ENCODE measurements at places on chromosomes 5 and 9.

DNA sequence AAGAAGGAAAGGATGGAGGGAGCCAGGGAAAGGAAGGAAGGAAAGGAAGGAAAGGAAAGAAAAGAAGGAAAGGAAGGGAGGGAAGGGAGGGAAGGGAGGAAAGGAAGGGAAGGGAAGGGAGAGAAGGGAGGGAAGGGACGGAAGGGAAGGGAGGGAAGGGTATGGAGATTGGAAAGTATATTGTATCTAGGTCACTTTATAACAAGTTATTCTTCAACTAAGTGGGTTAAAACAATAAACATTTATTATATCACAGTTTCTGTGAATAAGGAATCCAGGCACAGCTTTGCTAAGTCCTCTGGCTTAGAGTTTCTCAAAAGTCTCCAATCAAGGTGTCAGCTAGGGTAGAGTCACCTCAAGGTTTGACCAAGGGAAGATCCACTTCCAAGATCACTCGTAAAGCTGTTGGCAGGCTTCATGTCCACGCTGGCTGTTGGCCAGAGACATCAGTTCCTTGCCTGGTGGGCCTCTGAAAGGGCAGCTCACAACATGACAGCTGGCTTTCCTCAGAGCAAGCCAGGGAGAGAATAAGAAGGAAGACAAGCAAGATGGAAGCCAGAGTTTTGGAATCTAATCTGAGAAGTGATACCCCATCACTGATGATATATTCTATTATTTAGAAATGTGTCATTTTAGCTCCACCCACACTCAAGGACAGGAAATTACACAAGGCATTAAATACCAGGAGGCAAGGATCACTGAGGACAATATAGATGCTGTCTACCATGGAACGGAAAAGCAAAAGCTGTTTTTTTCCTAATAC lies 105.1 kb downstream of the DEPDC1B start:
- no peak for DNase-seq

DNA sequence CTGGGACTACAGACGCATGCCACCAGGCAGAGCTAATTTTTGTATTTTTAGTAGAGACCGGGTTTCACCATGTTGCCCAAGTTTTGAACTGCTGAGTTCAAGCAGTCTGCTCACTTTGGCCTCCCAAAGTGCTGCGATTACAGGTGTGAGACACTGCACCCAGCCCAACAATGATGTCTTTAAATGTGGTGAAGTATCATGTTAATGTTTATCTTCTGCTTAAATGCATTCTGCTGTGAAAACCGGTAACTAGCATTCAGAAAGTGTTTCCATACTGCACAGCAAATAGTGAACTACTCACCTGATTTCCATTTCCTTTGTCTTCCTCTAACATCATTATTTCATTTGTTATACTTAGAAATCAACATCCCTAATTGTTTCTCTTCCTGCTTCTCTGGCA lies 264.0 kb upstream of the ITGA1 start:
- peak; percentile 33 for DNase-seq

GRCh38 chr5:150306775-150307174 lies 4.1 kb upstream of the ARSI start:
- DNase-seq, result no peak

DNA sequence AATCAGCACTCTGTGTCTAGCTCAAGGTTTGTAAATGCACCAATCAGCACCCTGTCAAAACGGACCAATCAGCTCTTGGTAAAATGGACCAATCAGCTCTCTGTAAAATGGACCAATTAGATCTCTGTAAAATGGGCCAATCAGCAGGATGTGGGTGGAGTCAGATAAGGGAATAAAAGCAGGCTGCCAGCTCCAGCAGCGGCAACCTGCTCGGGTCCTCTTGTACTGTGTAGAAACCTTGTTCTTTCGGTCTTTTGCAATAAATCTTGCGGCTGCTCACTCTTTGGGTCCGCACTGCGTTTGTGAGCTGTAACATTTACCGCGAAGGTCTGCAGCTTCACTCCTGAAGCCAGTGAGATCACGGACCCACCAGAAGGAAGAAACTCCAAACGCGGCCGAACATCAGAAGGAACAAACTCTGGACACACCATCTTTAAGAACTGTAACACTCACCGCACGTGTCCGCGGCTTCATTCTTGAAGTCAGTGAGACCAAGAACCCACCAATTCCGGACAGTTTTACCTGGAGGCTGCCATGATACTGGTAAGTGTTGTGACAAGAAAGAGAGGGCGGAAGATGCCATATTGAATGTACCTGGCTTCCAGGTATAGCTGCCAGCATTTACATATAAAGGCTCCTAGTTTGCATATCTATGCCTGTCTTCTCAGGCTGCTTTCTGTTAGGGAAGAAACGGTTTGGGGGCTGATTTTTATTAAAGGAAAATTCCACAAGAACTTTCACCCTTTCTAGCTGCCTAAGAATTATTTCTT lies 758.5 kb upstream of the CTNND2 start:
- no peak for DNase-seq

- no peak for DNase-seq
Observed at GRCh38 chr9:12722131-12722530, 28.9 kb downstream of the TYRP1 start.

DNA sequence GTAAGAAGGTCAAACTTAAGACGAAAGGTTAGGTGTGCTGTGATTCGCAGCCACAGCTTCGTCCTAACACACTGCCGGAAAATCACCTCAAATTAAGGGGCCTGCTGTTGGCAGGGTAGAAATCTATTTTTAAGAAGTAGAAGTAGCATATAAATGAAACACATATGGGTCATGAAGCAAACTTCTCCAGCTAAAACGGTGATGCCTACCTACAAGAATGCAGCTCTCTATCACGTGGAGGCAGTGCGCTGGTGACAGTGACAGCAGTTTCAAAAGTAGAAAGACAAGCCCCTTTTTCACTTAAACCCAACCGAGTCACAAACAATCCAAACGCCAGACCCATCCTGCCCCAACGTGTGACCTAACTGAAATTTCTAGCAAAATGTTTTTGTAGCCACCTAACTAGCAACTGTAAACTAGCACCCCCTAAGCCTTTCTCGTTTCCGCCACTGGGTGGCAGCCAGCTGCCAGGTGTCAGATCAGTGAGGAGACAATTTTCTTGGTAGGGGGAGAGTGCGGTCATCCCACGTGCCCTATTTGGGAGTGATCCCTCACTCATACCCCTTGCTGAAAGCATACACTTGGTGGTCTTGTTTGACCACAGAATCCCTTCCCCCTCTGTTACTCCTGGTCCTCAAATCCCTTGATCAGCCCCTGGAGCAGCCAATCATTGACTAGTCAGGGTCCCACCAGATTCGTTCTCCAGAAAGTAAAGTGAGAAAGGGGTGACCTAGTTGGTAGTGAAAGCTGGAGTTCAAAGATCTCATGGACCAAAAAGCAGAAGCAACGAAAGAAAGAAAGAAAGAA lies 71.8 kb upstream of the MAMDC2 start:
- DNase-seq, result peak; percentile 2

- no peak for DNase-seq
Observed at GRCh38 chr5:173480896-173481295, 135.6 kb downstream of the BOD1 start.

GRCh38 chr5:124737651-124738050 lies 8.8 kb downstream of the ZNF608 start:
- DNase-seq, result no peak

GRCh38 chr5:45385321-45386058 lies 310.7 kb downstream of the HCN1 start:
- DNase-seq, result no peak

DNA sequence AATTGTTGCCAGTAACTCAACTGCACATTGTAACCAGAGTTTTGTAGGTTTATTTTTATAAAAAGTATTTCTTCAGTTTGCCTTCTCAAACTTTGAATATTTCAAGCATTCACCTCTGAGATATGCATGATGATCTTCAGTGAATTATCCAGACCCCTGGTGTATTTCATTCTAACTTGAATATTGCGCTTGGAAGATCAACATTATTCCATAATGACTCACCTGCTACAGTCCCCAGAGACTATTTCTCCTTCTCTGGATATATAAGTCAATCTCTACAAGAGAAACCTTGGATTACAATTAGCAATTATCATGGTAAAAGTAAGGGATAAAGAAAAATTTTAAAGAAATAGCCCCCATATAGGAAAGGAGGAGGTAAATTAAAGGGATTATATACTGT lies 1041.0 kb downstream of the TLE1 start:
- no peak for DNase-seq

- no peak for DNase-seq
Observed at GRCh38 chr9:21102305-21102704, 24.6 kb upstream of the IFNB1 start.

- DNase-seq, result no peak
Observed at GRCh38 chr5:61943713-61944112, 362.3 kb upstream of the KIF2A start.

- DNase-seq, result no peak
Observed at GRCh38 chr5:36648426-36648825, 42.0 kb downstream of the SLC1A3 start.

GRCh38 chr9:114462791-114463190 lies 42.5 kb downstream of the WHRN start:
- no peak for DNase-seq

- no peak for DNase-seq
Observed at GRCh38 chr9:123067136-123067535, 33.7 kb downstream of the GPR21 start.

DNA sequence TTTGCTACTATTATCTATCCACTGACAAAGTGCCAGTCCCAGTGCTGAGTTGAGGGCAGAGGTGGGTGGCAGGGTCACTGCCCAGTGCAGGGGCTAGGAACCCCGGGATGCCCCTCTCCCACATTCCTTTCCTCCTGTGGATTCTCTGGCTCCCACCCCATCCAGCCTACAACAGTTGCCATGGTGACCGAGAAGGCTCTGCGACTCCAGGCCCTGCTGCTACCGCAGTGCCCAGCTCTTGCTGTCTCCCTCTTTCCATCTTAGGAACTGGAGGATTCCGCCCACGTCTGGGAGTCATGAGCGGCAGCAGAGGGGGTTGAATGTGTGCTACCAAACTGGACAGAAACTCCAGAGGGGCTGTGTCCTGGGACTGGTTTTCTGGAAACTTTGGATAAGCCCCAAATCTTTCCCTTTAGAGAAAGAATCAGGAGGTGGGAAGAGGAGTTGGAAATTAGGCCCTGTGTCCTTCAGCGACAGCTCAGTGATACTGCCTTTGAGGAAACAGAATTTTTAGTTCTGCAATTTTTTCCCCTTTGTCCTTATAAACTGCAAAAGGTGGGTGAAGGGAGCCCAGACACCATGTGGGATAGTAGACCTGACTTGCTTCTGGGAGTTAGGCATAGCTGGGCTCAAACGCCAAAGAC lies 20.7 kb upstream of the C5orf47 start:
- DNase-seq, result no peak

DNA sequence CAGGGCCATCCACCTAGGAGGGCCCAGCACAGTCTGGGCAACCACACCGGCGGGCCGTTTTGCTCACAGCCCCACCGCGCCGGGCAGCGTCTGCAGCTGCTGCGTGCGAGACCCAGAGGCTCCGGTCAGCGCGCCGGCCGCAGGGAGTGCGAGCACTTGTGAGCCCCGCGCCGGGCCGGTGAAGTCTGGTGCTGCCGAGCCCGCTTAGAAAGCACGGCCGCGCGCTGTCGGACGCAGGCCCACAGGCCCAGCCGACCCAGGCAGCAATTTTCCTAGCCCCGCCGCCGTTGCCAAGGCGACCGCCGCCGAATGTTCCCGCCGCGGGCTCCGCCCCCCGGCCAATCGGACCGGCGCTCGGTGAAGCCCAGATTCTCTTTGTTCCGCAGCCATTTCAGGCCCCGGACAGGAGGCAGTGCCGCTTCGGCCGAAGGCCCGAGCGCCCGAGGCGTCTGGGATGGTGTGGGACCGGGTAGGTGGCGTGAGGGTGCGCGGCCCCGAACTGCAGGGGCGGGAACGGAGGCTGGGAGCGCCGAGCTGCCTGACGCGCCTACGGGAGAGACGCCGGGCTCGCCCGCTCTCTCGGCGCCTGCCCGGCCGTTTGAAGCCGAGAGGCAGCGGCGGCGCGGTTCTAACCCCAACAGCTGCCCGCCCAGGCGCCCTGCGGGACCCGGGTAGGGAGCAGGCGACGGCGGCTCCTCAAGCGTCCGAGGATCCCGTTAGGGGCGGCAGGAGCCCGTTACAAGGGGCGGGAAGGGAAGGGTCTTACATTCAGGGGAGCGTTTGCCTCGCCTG lies at the start of gene TNPO1:
TNPO1 (plus strand) TSS at position 378 of the 792 bp plus-strand sequence; CDS start at position 455, 77 bp downstream.
- DNase-seq, result peak; percentile 53

DNA sequence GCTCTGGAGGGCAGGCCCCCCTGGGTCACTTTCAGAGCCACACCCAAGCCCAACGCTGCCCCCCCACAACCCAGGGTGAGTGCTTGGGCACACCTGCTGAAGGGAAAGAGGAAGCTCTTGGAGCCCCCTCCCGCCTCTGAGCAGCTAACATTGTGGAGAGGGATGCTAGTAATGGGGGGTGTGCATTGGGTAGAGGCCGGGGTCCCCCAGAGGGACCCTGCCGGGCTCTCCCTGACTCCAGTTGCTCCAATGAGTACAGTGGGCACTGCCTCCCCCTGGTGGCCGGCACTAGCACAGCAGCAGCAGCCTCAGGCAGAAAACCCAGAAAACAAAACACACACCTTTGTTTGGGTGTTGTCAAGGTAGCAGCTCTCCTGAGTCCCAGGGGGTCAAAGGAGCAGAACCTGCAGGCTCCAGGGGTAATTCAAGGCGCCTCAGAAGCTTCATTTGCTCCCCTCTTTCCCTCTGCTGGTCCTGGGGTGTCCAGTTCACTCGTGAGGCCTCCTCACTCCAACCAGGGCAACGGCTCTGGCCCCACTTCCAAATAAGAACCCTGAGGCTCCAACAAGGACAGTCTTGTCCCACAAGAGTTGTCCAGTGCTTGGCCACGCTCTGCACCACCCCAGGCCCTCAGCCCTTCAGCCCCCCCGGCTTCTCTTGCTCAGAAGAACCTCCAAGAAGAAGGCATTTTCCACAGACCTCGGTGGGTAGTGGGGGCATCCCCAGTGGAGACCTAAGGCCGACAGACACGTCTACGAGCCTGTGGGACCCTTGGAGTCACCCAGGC lies 16.1 kb downstream of the GBGT1 start:
- peak; percentile 12 for DNase-seq

- no peak for DNase-seq
Observed at GRCh38 chr9:75448281-75448680, 360.0 kb downstream of the OSTF1 start.

- no peak for DNase-seq
Observed at GRCh38 chr5:122264610-122265009, 47.4 kb upstream of the SNCAIP start.

DNA sequence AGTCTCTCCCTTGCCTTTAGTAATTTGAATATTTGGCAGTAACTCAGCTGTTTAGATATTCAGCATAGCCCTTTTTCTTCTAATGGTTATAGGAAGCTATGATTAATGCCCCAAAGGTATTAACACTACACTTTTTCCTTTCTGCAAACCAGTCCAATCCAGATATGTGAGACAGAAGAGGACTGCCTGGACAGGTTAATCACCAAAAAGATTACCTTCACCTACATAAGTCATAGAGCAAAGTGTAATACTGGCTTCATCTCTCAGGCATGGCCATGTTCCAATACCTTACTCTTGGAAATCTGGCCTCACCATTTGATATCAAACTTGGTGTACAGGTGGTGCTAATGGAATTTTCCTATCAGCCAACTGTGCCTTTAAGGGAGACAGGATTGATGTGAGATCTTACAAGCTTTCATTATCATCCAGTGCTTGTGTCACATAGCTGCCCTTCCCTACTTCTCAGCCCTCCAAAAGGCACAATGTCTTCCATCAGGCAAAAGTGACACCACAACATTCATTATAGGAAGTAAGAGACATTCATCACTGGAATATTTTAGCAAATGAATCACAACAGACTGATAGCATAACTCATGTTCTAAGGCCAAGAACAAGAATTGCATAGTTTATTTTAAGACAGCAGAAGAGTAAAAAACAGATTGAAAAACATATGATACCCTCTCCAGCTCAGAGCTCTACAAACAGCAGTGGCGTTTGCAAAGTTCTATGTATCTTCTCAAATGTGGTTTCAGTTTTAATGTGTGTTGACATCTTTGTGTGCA lies 91.2 kb upstream of the PAM start:
- DNase-seq, result no peak

Measured in NCI-H1436 treated with DMSO at 0.1 percent for 48 hours (cell line).